T-cell (primary cell): ENCODE measurements at places on chromosomes 6 and 20. TPM values are rescaled to one million over a fixed set of nuclear protein-coding genes. Genes with fewer than 3 reads are reported as not detected.

- no peak overlapping the region for H3K4me3 ChIP-seq
- no peak for DNase-seq
- no peaks in the 10 kb centered on the region for H3K27me3 ChIP-seq
- H3K27ac ChIP-seq: no peak overlapping the region
- H3K4me1 ChIP-seq: no peaks in the 10 kb centered on the region
Observed at GRCh38 chr6:136644597-136644952, 94.4 kb upstream of the MAP7 start.

DNA sequence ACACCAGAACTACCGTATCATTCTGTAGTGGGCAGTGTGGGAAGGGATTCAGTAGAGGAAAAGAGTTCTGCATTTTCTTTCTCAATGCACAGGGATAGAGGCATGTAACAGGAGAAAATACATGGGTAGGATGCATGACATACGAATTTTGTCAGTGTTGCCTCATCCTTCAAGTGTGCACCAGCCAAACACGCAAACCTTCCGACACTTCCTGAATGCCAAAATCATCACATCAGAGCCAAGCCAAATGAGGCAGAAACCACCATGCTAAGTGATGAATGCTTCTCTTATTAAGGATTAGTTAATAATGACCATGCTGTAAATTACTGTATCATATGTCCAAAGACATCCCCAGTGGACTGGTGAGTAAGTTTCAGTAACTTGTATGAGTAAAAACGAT lies 27.3 kb downstream of the RAMACL start:
- no peak overlapping the region for H3K4me3 ChIP-seq
- H3K27ac ChIP-seq: no peak overlapping the region
- no peak for DNase-seq
- no peaks in the 10 kb centered on the region for H3K27me3 ChIP-seq
- H3K4me1 ChIP-seq: peaks cover 4% of the 10 kb centered on the region
- no peaks in the 10 kb centered on the region for H3K36me3 ChIP-seq

The EYA2 gene
- not detected for total RNA-seq

GRCh38 chr6:158596861-158597260 lies 37.0 kb downstream of the TMEM181 start:
- H3K4me1 ChIP-seq: no peaks in the 10 kb centered on the region
- peaks cover 4% of the 10 kb centered on the region for H3K36me3 ChIP-seq
- H3K27me3 ChIP-seq: no peaks in the 10 kb centered on the region

DNA sequence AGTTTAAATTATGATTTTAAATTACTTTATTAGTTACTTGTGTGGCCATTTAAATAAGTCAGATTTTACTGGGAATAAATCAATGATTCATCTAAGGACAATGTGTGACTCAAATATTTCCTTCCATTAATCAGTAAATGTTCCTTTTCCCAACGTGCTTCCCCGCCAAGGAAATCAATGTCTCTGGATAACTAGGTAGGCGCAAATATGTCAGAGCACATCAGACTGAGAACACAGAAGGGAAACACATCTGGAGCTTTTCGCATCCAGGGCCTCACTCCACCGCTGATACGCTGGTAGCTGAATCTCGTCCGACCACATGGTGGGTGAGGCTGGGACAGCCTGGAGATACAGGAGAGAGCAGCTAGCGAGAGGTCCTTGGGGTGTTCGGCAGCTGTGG lies 56.4 kb upstream of the RPS6KA2 start:
- H3K27me3 ChIP-seq: peaks cover 8% of the 10 kb centered on the region
- no peak overlapping the region for H3K27ac ChIP-seq
- DNase-seq: no peak

The MYMX gene
- total RNA-seq: not detected

DNA sequence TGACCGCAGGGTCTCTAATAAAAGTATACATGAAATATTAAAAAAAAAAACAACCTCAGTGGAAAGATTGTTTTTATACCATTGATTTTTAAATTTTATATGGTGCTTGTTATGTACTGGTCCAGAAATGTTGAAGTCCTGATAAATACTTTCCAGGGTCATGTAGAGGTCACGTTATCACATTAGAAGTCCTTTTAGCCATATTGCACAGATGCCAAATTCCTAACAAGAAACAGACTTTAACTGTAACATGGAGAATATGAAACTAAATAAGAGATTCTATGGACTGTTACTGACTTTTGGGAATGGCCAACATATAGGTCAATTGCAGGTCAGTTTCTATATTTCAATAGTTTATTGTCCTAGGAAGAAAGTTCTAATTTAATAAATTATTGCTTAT lies 89.0 kb downstream of the ADGRB3 start:
- H3K27me3 ChIP-seq: no peaks in the 10 kb centered on the region
- no peak overlapping the region for H3K27ac ChIP-seq
- H3K4me3 ChIP-seq: no peak overlapping the region
